AG09309 (cell line): ENCODE measurements at places on chromosomes 1 and 21.

GRCh38 chr1:32848354-32849063 lies 22.2 kb downstream of the FNDC5 start:
- DNase-seq: no peak

DNA sequence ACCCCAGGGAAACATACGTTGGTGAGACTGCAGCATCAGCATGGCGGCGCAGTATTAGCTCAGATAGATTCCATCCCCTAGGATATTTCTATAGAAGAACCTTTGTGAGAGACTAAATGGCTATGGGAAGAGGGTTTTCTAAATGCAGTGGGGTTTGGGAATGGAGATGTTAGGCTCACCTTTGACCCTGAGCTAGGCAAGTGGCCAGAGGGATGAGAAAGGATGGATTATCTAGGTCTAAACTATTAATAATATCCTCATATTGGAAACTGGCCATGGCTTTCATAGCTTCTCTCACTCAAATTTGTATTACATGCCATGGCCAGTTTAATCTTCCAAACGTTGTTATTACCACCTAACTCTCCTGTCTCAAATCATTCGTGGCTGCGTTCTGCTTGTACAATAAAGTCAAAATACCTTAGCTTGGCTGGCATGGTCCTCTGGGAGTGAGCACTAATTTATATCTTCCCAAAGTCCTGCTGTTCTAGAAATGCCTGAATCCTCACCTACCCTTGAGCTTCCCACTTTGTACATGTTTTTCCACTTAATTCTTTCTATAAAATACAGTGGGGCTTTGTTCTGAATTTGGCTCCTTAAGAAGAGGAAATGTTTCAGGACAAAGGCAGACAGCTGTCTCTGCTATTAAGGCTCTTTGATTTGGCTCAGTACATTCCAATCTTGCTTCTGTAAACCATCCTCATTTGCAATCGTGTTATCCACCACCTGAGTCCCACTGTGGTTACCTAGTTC lies 31.0 kb upstream of the COG2 start:
- DNase-seq: no peak

DNA sequence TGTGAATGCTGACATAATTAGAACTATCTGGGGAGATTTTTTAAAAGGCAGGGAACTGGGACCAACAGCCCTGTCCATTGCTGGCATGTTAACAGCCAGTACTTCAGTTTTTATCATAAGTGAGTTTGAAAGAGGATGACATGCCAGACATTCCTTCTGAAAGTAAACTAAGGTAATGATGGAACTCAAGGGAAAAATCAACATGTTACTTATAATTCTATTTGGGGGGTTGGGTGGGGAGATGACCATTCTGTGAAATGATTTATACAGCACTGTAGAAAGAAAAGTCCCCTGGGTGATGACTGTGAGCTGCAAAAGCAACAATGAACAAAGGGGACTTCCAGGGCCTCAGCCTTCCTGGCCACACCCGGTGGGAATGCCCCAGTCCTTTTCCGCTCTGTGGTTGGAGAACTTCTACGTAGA lies 5.4 kb upstream of the LAMC2 start:
- peak; percentile 23 for DNase-seq

GRCh38 chr1:118993700-118994026 lies 5.5 kb upstream of the TBX15 start:
- DNase-seq: no peak

DNA sequence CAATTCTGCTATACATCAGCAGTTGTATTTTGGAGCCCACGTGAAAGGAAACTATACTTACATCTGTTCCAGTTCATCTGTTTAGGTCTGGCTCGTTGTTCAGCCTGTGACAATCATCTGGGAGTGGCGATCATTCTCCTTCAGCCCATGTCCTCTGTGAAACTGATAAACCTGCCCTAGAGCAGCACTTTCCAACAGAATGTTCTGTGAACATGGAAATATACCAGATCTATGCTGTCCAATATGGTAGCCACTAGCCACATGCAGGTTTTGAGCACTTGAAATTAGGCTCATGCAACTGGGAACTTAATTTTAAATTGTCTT lies 24.5 kb upstream of the COQ8A start:
- DNase-seq: no peak
